ENCODE measurements at places on chromosomes 2 and 18. TPM values are rescaled to one million over a fixed set of nuclear protein-coding genes. Genes with fewer than 3 reads are reported as not detected.
A peak's percentile ranks its signal among the peaks of the same experiment; 100 is the strongest.

- no peak overlapping the region for H3K27ac ChIP-seq
- peaks cover under 1% of the 10 kb centered on the region for H3K4me1 ChIP-seq
- peak overlapping the region; percentile 41 for H3K4me3 ChIP-seq
- peak; percentile 76 for DNase-seq
Measured at GRCh38 chr2:176088048-176088936, 4.2 kb upstream of the HOXD13 start.

DNA sequence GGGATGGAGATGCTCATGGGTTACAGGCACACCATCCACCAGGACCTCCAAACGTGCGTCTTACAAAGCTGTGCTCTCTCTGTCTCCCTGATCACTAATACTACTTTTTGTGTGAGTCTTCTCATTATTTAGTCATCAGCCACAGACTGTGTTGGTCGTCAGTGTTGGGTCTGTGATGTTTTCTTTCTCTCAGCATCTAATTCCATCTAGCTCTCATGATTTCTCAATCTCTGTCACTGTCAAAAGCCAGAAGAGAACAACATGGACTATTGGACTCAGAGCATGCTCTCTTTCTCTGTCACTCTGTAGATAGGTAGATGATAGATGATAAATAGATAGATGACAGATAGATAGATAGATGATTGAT, 6.0 kb upstream of the ARL4C start:
- H3K27ac ChIP-seq = no peak overlapping the region
- peaks cover 16% of the 10 kb centered on the region for H3K4me1 ChIP-seq
- no peaks in the 10 kb centered on the region for H3K36me3 ChIP-seq
- no peak overlapping the region for H3K4me3 ChIP-seq
- H3K27me3 ChIP-seq = no peaks in the 10 kb centered on the region
- DNase-seq = no peak

DNA sequence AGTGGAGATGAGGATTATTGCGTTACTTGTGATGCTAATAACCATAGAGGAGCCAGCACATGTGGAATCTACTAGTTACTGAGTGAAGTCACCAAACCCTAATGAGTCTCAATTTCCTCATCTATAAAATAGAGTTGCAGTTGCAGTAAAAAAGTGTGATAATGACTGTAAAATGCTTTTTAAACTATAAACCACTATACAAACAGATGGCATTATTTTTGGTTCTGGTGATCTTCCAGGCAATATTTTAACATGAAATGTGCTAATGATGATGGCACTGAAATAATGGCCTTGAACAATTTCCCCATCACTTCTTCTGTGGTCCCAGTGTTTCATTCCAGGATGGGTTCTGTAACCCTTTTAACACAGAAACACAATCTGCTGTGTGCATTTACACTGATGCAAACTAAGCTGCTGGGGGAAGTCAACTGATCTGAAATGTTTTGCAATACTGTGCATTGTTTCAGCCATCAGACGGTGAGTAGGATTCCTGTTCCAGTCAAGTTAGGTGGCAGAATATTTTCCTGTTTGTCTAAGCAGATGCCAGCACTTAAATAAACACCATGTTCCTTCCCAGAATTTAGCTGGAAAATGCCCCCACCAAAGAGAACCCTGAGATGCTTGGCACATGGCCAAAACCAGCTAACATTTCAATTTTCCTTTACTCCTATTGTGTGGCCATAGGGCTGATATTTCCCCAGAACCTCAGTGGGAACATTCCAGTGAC, 52.6 kb downstream of the TACR1 start:
- no peaks in the 10 kb centered on the region for H3K4me1 ChIP-seq
- H3K4me3 ChIP-seq = no peak overlapping the region
- H3K36me3 ChIP-seq = no peaks in the 10 kb centered on the region
- no peak for DNase-seq
- no peak overlapping the region for H3K27ac ChIP-seq

DNA sequence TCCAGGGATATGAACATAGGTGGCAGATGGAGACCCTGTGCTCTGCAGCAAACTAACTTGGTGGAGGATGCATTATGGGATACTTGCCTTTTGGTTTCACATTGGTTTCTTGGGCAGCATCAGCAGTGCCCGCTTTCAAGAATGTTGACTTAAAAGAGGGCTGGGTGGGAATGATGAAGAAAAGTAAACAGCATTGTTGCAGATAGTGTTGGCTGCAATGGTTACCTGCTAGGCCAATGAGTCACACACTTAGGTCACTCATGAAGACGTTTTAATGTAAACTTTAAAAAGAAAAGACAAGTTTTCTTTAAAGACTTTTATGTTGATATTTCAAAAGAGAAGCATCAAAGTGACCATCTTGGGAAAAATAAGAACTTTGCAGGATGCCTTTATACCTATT, 26.1 kb upstream of the FAM237A start:
- H3K4me3 ChIP-seq = no peak overlapping the region
- H3K27me3 ChIP-seq = no peaks in the 10 kb centered on the region
- H3K36me3 ChIP-seq = no peaks in the 10 kb centered on the region
- H3K27ac ChIP-seq = no peak overlapping the region
- peaks cover 27% of the 10 kb centered on the region for H3K4me1 ChIP-seq
- no peak for DNase-seq

GRCh38 chr18:45850021-45850420, 24.5 kb downstream of the SIGLEC15 start:
- no peak overlapping the region for H3K4me3 ChIP-seq
- H3K36me3 ChIP-seq = no peaks in the 10 kb centered on the region
- peaks cover 7% of the 10 kb centered on the region for H3K4me1 ChIP-seq

DNA sequence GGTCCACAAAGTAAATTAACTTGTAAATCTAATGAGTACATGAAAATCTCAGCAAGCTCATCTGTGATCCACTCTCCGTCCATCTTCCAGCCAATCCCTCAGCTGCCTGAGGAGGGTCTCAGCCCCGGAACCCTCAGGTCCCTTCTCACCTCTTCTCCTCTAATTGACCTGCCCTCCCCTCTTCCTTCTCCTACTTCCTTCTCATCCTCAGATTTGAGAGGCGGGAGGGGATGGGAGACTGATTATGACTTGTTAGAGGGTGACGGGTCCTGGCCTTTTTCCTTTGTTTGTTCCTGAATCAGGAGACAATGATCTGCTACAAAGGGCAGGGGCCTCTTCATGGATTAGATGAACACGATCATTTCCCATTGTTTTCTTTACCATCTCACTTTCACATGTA, 80.1 kb downstream of the CYBRD1 start:
- no peak overlapping the region for H3K27ac ChIP-seq
- DNase-seq = peak; percentile 41
- H3K4me3 ChIP-seq = no peak overlapping the region
- peaks cover 10% of the 10 kb centered on the region for H3K27me3 ChIP-seq
- peaks cover 4% of the 10 kb centered on the region for H3K4me1 ChIP-seq

- peak overlapping the region; percentile 40 for H3K4me3 ChIP-seq
- DNase-seq = peak; percentile 81
- H3K36me3 ChIP-seq = no peaks in the 10 kb centered on the region
- peaks cover 18% of the 10 kb centered on the region for H3K4me1 ChIP-seq
Measured at GRCh38 chr2:290090-290722, 2.3 kb upstream of the ALKAL2 start.

- no peaks in the 10 kb centered on the region for H3K36me3 ChIP-seq
- H3K4me1 ChIP-seq = peaks cover 2% of the 10 kb centered on the region
- no peak overlapping the region for H3K27ac ChIP-seq
- no peak for DNase-seq
Measured at GRCh38 chr18:79447703-79448367, 52.1 kb downstream of the NFATC1 start.

GKN1 gene
- not detected for total RNA-seq

HOXD12 gene
- not detected for total RNA-seq

All from neural progenitor cell (in vitro differentiated cells).